ENCODE measurements at places on chromosomes 7 and 10. TPM values are rescaled to one million over a fixed set of nuclear protein-coding genes. Genes with fewer than 3 reads are reported as not detected.

Gene NEBL
- 22.1 TPM for total RNA-seq

Gene NAT16
- total RNA-seq = 0.14 TPM

Gene ANKIB1
- 42.6 TPM for total RNA-seq

Gene FAM24B
- total RNA-seq = 1.5 TPM

Gene KIF5B
- total RNA-seq = 92.2 TPM

Gene TWIST1
- total RNA-seq = 14.0 TPM

Gene PRKCQ
- total RNA-seq = 0.49 TPM

Gene AKR1C8
- total RNA-seq = not detected

Gene KCND2
- total RNA-seq = 1.3 TPM

Data from adrenal gland (tissue), 19 donors.